PC-9 (cell line): ENCODE measurements at places on chromosomes 2 and 18.

- H3K4me1 ChIP-seq, result peaks cover 10% of the 10 kb centered on the region
- no peaks in the 10 kb centered on the region for H3K36me3 ChIP-seq
- no peak overlapping the region for H3K27ac ChIP-seq
- H3K4me3 ChIP-seq, result no peak overlapping the region
- no peaks in the 10 kb centered on the region for H3K27me3 ChIP-seq
Measured at GRCh38 chr2:65158557-65158956, 28.7 kb upstream of the RAB1A start.

DNA sequence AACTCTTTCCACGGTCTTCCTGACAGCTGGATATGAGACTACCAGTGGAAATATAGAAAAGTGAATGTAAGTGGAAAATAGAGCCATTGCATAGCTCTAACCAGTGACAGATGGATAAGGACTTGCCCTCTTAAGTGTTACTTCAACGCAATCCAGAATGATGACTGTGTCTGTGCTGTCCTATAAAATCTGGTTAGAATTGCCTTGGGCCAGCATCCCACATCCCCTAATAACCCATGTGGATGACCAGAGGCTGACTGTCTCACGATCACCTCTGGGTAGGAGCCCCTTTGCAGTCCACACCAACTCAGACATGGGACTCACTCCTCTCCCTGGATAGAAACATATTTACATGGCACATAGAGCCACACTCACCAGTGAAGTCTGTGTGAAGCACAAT is 186.6 kb downstream of the C1D start:
- no peak overlapping the region for H3K27ac ChIP-seq
- no peaks in the 10 kb centered on the region for H3K27me3 ChIP-seq
- DNase-seq, result no peak
- no peaks in the 10 kb centered on the region for H3K36me3 ChIP-seq
- H3K4me1 ChIP-seq, result no peaks in the 10 kb centered on the region

GRCh38 chr2:241268306-241268705 is 47.2 kb downstream of the HDLBP start:
- peaks cover 31% of the 10 kb centered on the region for H3K4me1 ChIP-seq
- DNase-seq, result no peak
- no peak overlapping the region for H3K4me3 ChIP-seq
- no peaks in the 10 kb centered on the region for H3K27me3 ChIP-seq
- peaks cover 45% of the 10 kb centered on the region for H3K36me3 ChIP-seq

DNA sequence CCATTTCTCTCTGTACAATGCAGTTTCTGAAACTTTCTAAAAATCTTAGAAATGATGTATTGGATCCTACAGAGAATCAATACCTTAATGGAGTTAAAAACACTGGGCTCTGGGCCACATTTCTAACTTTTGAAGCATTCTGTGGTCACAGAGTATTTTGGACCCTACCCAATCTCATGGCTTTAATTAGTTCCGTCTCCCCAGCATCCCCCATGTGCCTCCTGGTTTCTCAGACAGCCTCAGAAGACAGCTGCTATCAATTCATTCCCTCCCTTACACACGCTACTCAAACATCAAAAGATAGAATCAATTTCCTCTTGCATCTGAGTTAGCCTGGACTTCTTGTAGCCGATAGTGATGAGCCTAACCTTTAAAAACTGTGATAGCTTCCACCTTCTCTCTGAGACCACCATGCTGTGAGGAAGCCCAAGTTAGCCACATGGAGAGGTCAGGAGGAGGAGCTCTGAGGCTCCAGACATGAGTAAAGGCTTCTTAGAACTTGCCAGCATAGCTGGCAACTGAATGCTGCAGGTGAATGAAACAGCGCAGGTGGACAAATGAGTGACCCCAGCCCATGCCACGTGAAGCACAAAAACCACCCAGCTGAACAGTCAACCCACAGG is 10.4 kb downstream of the ADCY3 start:
- H3K4me3 ChIP-seq, result no peak overlapping the region
- no peak for DNase-seq
- 0 out of 2 replicates have a peak, but pooled peaks cover 4% of the 10 kb centered on the region for H3K36me3 ChIP-seq

DNA sequence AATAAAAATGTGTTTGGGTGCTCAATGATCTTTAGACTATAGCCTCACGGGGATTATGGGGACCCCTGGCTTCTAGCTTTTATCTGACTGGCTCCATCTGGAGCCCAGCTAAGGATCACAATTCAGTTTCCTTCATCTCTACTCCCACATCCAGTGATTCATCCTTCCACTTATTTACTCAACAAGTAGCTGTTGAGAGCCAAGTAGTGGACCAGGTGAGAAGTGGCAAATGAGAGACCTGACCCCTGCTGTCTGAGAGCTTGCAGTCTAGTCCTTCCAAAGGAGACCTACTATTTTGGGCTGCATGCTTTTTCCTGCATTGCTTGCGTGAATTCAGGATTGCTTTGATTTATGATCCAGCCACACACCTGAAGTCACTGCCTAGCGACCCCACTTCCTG is 10.7 kb upstream of the DSG3 start:
- no peak overlapping the region for H3K4me3 ChIP-seq
- H3K36me3 ChIP-seq, result no peaks in the 10 kb centered on the region
- no peaks in the 10 kb centered on the region for H3K27me3 ChIP-seq

- H3K27ac ChIP-seq, result no peak overlapping the region
- no peak overlapping the region for H3K4me3 ChIP-seq
- DNase-seq, result no peak
- no peaks in the 10 kb centered on the region for H3K27me3 ChIP-seq
- no peaks in the 10 kb centered on the region for H3K4me1 ChIP-seq
- H3K36me3 ChIP-seq, result no peaks in the 10 kb centered on the region
Measured at GRCh38 chr2:130381619-130382018, 25.8 kb downstream of the PTPN18 start.
